NCI-H1436 treated with DMSO at 0.1 percent for 48 hours (cell line): ENCODE measurements at places on chromosomes 12 and 14.

GRCh38 chr12:63915105-63915800, 70.8 kb downstream of the SRGAP1 start:
- DNase-seq, result no peak

- no peak for DNase-seq
These were observed 20.3 kb upstream of the SYCP3 start for GRCh38 chr12:101759396-101760047.

GRCh38 chr12:29455087-29455486, 42.4 kb downstream of the OVCH1 start:
- DNase-seq, result no peak

DNA sequence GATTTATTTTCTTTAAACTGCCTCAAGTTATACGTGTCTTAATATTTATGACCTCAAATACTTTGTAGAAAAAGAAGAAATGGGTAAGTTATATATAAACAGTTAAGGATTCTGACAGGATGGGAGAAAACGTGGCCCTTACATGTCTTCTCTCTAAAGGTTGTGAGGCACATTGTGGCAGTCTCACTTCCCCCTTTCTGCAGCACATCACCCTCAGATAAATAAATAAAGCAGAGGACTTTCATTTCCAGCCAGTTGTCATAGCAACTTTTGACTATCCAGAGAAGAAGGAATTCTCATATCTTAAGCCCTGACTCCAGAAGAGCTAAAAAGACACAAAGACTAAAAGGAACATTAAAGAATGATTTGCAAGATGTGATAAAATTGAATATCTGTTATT, 28.8 kb upstream of the CEP83 start:
- DNase-seq, result no peak

GRCh38 chr14:103128631-103129300, 5.5 kb downstream of the TNFAIP2 start:
- no peak for DNase-seq

DNA sequence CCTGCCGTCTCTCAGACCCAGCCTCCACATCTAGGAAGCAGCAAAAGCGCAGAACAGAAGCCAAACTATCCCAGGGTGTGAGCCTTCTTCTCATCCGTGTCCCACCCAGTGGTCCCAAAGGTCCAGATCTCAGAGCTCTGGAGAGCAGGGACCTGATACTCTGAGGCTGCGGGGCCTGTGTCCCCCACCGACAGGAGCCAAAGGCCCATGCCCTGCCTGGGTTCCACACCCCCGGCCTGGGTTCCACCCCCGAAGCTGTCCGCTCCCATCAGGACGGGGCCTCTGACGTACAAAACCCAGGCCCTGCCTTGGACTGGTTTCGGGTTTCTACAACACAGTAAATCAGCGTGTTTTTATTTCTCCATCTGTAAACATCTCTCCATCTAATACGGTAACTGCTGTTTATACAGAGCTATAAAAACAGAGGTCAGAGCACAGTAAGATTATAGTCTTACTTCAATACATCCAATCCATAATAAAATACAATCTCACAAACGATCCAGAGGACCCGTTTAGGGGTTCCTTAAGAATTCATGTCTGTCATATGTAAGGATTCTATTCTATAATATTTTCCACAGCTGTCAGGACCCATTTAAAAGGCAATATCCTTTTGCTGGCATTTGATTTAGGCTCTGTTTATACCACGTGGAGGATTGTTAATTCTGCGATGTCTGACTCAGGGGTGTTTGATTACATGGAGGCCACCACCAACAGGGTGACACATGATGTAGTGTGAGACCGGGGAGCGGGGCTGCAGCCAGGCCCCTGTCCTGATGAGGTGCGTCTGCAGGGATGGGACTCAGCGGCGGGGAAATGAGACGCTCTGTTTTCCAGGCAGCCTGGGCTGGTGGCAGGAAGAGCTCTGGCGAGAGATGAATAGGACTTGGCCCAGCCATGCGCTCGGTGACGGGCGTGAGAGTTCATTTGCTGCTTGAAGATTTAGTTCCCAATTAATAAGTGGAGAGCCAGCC, 110.3 kb downstream of the DICER1 start:
- no peak for DNase-seq

GRCh38 chr12:34388636-34389377, 366.5 kb downstream of the ALG10 start:
- DNase-seq, result no peak

DNA sequence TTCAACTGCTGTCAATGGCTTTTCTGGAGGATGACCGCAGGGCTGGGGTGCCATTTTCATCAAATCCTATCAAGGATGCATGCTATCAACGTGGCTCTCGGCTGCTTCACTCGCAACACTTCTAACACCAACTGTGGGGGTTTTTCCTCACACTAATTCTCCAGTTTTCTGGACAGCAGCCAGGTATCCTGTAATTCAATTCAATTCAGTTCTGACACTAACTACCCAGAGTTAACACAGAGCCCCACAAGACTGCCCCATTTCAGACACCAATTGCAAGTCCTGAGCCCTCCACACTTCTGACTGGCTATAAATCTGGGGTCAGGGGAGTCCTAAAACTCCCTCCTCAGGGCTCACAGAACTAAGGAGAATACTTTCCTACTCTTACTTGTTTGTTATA, 55.3 kb upstream of the TMCC3 start:
- DNase-seq, result no peak

DNA sequence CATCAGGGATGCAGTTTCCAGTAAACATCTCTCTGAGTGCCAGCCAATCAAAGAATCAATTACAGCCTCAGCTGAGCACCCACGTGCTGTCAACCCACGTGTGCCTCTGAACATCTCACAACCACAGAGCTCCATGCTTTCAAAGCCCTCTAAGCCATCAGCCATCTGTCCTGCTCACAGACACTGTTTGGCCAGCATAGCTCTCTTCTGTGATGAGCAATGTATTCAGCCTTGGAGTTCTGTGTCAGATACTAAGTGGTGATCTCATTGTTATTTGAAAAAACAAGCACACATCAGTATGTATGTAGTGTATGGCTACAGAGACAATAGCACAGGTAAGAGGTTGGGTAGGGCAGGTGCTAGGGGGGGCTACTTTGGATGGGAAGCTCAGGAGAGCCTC, 94.3 kb downstream of the RGS6 start:
- DNase-seq, result no peak

DNA sequence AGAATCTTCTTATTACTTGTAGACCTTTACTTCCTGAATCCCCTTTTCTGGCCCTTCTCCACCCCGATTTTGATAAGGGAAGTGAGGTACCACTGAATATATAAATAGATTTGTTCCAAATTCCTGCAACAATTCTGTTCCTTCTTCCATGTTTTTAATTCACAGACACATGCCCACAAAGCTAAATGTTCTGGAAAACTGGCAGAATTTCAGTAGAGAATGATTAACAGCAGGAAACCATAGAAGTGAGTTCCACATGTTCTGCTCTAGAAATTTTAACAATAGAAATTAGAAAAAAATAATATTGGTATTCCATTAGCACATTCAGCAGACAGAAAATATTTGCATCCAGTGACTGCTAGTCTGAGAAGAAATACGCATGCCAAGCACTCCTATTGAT, 139.6 kb downstream of the SLC2A13 start:
- no peak for DNase-seq

DNA sequence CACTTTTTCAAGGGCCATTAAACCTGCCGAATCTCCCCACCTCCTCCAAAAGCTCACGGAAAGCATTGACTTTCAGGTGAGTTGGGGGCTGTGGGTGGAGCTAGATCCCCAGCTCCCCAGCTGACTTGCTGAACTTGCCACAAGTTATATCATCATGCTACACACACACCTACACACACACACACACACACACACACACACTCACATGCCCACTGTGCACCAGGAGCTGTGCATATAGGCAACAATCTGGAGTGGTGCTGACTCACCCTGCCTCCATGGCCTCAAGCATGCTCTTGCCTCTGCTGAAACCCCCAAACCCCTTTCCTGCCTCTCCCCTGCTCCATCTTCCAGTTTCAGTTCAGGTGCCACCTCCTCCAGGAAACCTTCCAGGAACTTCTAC, 26.1 kb downstream of the SERPINA3 start:
- no peak for DNase-seq
